ENCODE measurements at places on chromosomes 3 and 15.
A peak's percentile ranks its signal among the peaks of the same experiment; 100 is the strongest.

- H3K4me1 ChIP-seq = no peaks in the 10 kb centered on the region
- H3K27me3 ChIP-seq = no peaks in the 10 kb centered on the region
- H3K27ac ChIP-seq = no peak overlapping the region
- no peaks in the 10 kb centered on the region for H3K36me3 ChIP-seq
- DNase-seq = no peak
Measured at GRCh38 chr3:27661797-27662196, 60.3 kb downstream of the EOMES start.

- no peaks in the 10 kb centered on the region for H3K27me3 ChIP-seq
- H3K4me1 ChIP-seq = no peaks in the 10 kb centered on the region
- DNase-seq = no peak
- no peak overlapping the region for H3K4me3 ChIP-seq
Measured at GRCh38 chr3:74844428-74844827, 230.0 kb upstream of the CNTN3 start.

GRCh38 chr3:61134532-61134931, 116.7 kb downstream of the FHIT start:
- no peak overlapping the region for H3K4me3 ChIP-seq
- H3K36me3 ChIP-seq = no peaks in the 10 kb centered on the region
- DNase-seq = no peak
- no peaks in the 10 kb centered on the region for H3K4me1 ChIP-seq
- H3K27ac ChIP-seq = no peak overlapping the region

DNA sequence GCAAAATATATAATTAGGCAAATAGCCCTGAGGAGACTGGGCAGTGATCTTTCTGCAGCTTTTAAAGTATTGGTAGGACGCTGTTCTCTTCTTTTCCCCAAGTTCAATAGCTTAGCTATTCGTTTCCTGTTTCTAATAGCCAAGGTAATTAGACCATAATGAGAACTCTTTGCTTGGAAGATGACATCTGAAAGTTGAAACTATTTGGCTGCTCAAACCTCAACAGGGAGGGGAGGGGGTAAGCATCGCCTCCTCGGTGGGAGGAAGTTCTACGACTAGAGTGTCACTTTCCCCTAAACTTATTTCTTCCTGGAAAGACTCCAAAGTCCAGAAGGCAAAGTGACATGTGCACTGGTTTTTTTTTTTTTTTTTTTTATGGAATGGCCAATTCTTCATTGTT, 22.8 kb upstream of the ALDH1A3 start:
- H3K36me3 ChIP-seq = no peaks in the 10 kb centered on the region
- H3K27me3 ChIP-seq = no peaks in the 10 kb centered on the region
- no peaks in the 10 kb centered on the region for H3K4me1 ChIP-seq
- no peak overlapping the region for H3K27ac ChIP-seq
- no peak overlapping the region for H3K4me3 ChIP-seq

DNA sequence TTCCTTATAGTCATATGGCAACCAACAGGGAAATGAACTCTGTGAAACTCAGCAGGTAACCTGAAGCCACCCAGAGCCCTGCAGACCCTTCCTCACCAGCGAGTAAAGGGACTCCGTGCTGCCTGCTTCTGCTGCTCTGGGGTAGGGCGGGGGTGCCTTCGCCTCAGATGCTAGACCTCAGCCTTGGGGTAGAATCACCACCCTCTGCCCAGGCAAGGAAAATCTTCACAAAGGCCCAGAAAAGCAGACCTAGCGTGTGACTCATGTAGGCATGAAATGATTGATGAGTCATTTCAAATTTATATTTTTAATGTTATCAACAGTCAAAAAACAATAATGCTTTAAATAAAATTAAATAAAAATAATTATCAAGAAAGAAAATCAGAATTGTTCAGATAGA, 6.6 kb downstream of the STIMATE start:
- H3K36me3 ChIP-seq = no peaks in the 10 kb centered on the region
- H3K4me3 ChIP-seq = no peak overlapping the region
- H3K27me3 ChIP-seq = no peaks in the 10 kb centered on the region
- H3K27ac ChIP-seq = peak overlapping the region; percentile 60
- no peak for DNase-seq
- H3K4me1 ChIP-seq = peaks cover 39% of the 10 kb centered on the region

GRCh38 chr3:117217760-117218316, 508.3 kb downstream of the TUSC7 start:
- H3K36me3 ChIP-seq = no peaks in the 10 kb centered on the region
- no peaks in the 10 kb centered on the region for H3K27me3 ChIP-seq
- DNase-seq = no peak
- no peak overlapping the region for H3K27ac ChIP-seq
- peaks cover 5% of the 10 kb centered on the region for H3K4me1 ChIP-seq

GRCh38 chr3:192930577-192930976, 12.9 kb upstream of the MB21D2 start:
- H3K36me3 ChIP-seq = no peaks in the 10 kb centered on the region
- no peak for DNase-seq
- H3K27ac ChIP-seq = no peak overlapping the region
- no peaks in the 10 kb centered on the region for H3K4me1 ChIP-seq
- H3K27me3 ChIP-seq = no peaks in the 10 kb centered on the region
- H3K4me3 ChIP-seq = no peak overlapping the region

DNA sequence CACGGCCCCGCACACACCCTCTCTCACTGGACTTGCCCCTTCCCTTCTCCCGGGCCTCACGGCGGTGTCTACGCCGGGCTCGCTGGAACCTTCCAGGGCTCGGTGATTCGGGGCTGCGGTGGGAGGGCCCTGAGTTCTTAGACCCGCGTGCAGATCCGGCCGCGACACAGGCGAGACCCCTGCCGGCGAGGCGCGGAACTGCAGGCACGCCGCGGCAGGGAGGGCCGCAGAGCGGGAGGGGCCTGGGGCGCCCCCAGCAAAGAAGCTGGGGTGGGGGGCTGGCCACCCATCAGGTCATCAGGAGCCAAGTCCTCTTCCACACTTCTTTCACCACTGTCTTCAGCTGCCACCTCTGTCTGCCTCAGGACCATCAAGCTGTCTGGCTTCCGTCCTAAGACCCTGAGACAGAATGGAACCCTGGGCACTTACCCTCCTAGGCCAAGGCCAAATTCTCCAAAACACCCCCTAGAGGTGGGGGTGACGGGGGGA, 164.5 kb downstream of the XXYLT1 start:
- H3K27ac ChIP-seq = no peak overlapping the region
- H3K4me1 ChIP-seq = no peaks in the 10 kb centered on the region
- H3K27me3 ChIP-seq = no peaks in the 10 kb centered on the region
- peak; percentile 59 for DNase-seq

GRCh38 chr15:101625980-101626379, 26.2 kb downstream of the TM2D3 start:
- no peaks in the 10 kb centered on the region for H3K27me3 ChIP-seq
- no peaks in the 10 kb centered on the region for H3K4me1 ChIP-seq
- H3K36me3 ChIP-seq = no peaks in the 10 kb centered on the region
- H3K27ac ChIP-seq = no peak overlapping the region
- DNase-seq = no peak

- H3K27me3 ChIP-seq = no peaks in the 10 kb centered on the region
- H3K36me3 ChIP-seq = no peaks in the 10 kb centered on the region
- H3K27ac ChIP-seq = no peak overlapping the region
- H3K4me3 ChIP-seq = no peak overlapping the region
Measured at GRCh38 chr15:85625856-85626255, 168.9 kb downstream of the KLHL25 start.

- no peak overlapping the region for H3K27ac ChIP-seq
- H3K36me3 ChIP-seq = no peaks in the 10 kb centered on the region
- no peak overlapping the region for H3K4me3 ChIP-seq
Measured at GRCh38 chr15:97615114-97615513, 345.4 kb upstream of the ARRDC4 start.

GRCh38 chr15:63801171-63801570, 32.6 kb downstream of the HERC1 start:
- no peak overlapping the region for H3K4me3 ChIP-seq
- no peak overlapping the region for H3K27ac ChIP-seq
- no peaks in the 10 kb centered on the region for H3K27me3 ChIP-seq
- no peak for DNase-seq
- no peaks in the 10 kb centered on the region for H3K36me3 ChIP-seq
- peaks cover 32% of the 10 kb centered on the region for H3K4me1 ChIP-seq

Data from thyroid gland (tissue), 4 donors.